ENCODE measurements at places on chromosomes 16 and 17.
A peak's percentile ranks its signal among the peaks of the same experiment; 100 is the strongest.

GRCh38 chr17:82845163-82845807 lies 5.5 kb upstream of the ZNF750 start:
- no peak for DNase-seq

- DNase-seq, result no peak
Measured at GRCh38 chr17:3590231-3590630, 19.0 kb downstream of the TRPV1 start.

GRCh38 chr17:37848690-37849616 lies 75.3 kb upstream of the TBC1D3K start:
- DNase-seq, result peak; percentile 74

- no peak for DNase-seq
Measured at GRCh38 chr17:80737106-80738019, 192.7 kb downstream of the RPTOR start.

GRCh38 chr16:4942481-4942880 lies 5.5 kb upstream of the PPL start:
- no peak for DNase-seq

DNA sequence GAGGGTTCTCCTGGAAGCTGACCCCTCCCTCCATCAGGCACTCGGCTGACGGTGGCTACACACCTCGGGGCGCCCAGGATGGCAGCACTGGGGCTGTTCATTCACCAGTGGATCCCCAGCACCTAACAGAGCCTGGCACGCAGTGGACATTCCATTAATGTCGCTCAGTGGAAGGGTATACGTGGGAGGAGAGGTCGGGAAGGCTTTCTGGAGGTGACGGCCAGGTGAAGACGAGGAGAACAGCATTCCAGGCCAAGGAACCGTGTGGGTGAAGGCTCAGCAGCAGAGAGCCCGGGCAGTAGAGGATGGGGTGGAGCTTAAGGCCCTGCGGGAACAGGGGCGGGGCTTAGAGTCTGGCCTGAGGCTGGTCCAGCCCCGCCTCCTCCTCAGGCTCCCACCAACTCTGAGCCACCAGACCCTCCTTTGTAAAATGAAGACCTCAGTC lies 2.5 kb upstream of the HS3ST6 start:
- no peak for DNase-seq

- no peak for DNase-seq
Measured at GRCh38 chr17:8477715-8478441, 42.2 kb downstream of the NDEL1 start.

- DNase-seq, result no peak
Measured at GRCh38 chr16:287298-287811, 4.4 kb downstream of the PDIA2 start.

DNA sequence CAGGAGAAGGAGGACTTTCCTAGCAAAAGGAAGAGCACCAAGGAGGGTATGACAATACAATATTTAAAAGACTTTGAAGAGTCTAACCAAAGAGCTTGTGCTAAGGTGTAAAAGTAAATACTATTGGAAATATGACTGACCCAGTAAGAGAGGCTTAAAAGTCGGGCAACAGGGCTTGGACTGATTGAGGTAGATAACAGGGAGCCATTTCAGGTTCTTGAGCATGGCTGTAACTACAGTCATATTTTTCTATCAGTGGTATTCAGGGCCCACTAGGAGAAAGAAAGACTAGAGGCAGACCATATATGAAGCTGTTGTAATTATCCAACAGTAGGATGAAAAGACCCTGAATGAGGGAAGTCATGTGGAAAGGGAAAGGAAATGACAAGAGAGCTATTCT lies 62.3 kb downstream of the SMURF2 start:
- no peak for DNase-seq

GRCh38 chr16:10262377-10263132 lies 80.3 kb upstream of the GRIN2A start:
- DNase-seq, result no peak

- no peak for DNase-seq
Measured at GRCh38 chr16:19574615-19575014, 19.1 kb downstream of the VPS35L start.

GRCh38 chr16:47459603-47460002 lies 1.3 kb downstream of the ITFG1 start:
- no peak for DNase-seq

DNA sequence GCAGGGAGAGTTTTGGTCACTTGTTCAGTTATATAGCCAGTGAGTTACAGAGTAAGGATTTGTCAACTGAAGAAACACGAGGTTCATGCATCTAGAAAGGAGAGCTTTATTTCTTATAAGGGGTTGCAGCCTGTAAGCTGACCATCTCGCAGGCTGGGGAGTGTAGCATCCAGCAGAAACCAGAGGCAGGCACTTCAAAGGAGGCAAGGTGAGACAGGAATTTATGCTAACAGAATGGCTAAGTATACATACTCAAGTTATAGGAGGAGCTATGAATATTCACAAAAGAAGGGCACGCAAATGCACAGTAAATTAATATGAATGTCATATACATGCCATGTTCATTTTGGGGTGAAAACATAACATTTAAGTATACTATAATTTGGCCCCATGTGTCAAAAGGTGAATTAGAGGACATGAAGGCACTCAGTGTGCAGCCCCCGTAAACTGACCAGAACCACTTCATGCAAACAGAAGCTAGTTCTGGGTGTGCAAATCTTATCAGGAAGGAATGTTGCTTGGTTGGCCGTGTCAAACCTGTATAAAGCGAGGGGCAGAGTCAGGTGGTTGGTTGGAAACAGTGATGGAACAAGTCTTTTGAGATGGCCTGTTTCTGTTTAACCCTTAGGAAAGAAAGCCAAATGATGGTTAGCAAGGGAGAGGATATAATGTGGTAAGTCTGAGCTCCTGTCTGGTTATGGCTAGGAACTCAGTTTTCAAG lies 97.0 kb downstream of the GRIN2A start:
- no peak for DNase-seq

GRCh38 chr16:47284999-47285398 lies 141.3 kb upstream of the NETO2 start:
- DNase-seq, result peak; percentile 37

DNA sequence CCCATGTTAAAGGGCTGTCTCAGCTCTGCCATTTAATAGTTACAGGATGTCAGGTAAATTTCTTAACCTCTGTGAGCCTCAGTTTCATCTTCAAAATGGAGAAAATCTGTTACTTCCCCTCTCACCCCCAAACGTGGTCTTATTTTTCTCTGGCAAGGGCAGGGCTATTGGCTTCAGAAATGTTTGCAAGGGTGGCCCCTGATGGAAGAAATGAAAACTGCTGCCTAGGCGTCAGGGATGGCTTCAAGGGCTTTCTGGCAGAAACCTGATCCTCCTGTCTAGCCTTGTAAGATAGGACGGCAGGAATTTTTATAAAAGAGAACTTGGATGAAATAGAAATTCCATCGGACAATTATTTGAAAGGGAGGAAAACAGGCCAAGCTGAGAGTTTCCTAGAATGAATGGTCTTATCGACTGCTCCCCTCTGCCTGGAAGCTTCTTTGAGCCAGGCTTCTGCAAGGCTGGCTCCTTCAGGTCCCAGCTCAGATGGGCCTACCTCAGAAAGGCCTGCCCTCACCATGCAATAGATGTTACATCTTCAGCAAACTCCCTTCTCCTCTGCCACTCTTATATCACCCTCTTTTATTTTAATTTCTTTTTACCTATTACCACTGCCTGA lies 43.0 kb upstream of the TANGO6 start:
- DNase-seq, result peak; percentile 83

GRCh38 chr17:42841975-42842685 lies 2.2 kb upstream of the AOC2 start:
- no peak for DNase-seq

GRCh38 chr17:70158591-70158990 lies 10.7 kb upstream of the KCNJ2 start:
- no peak for DNase-seq

GRCh38 chr17:48993951-48994350 lies 3.2 kb upstream of the IGF2BP1 start:
- DNase-seq, result no peak

DNA sequence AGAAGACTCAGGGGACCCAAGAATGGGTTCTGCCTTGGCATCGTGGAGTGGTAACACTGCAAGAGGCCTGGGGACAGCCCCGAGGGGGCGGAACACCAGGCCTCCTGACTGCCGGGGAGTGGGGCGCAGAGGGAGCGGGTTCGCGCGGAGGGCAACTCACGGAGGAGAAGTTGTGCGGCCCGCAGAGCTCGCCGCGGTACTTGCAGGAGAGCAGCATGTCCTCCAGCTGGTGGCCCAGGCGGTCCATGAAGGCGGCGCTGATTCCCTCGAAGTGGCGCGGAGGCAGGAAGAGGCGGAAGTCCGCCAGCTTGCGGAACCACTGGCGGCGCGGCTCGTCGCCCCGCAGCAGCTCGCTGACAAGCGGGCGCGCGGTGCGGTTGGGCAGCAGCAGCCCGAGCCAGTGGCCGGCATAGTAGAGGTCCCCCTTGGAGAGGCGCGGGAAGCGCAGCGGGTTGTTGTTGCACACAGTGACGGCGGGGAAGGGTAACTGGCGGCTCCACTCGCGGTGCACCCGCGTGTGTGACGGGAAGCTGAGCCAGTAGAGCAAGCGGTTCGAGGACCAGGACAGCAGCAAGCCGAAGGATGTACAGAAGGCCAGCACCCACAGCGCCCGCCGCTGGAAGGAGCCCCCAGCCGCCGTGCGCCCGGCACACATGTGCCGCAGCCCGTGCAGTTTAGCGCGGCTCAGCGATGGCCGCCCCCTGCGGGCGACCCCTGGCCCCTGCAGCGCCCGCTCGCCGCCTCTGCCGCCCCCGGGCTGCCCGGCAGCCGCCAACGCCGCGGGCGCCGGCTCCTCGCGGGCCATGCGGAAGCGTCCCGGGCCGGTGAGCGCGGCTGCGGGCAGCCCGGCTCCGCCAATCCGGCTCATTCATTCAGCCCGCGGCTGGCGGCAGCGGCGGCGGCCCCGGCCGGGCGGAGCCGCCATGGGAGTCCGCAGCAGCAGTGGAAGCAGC lies 1.6 kb downstream of the ASIC2 start:
- no peak for DNase-seq

DNA sequence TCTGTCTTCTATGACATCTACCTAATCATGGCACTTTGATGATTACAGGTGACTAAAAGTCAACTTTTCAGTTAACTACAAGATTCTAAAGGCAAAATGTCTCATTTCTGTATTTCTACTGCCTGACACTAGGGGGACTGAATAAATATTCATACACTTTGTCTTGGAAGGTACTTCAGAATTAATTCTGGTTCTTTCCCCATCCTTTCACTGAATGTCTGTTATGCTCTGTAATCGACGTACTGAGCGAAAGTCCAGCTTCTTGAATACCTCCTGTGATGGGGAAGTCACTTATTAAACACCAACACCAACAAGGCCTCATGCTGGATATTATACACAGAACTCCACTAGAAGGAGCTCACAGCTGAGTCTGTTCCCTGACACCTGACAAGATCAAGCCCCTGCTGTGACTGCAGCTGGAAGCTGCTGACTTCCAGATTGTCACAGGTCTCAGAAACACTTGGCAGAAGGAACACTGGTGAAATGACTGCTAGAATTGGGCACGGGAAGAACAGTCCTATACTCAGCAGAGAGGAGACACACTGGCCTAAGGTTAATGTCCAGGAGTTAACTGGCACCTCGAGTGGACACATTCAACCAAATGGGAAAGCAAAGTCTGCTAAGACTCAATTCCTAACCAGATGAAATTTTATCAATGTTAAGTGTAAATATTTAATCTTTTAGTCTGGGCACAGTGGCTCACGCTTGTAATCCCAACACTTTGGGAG lies 31.9 kb downstream of the CMC2 start:
- DNase-seq, result no peak

DNA sequence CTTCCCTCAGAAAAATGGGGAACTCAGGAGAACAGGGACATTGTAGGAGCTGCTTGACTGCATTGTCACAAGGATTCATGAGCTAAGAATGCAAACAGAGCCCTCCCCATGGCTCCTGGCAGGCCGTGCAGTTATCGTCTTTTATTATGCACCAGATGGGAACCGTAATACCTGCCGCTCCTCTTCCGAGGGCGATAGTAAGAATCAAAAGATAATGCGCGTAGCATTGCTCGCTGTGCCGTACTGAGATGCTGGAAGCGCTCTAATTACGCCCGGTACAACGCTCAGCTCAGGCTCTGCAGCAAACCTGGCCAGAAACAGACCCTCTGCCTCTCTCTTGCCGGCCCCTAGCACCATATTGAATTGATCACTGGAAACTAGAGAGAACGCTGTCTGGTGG lies 87.1 kb upstream of the PLCG2 start:
- no peak for DNase-seq

- DNase-seq, result no peak
Measured at GRCh38 chr16:89678258-89678657, 8.2 kb upstream of the CDK10 start.

DNA sequence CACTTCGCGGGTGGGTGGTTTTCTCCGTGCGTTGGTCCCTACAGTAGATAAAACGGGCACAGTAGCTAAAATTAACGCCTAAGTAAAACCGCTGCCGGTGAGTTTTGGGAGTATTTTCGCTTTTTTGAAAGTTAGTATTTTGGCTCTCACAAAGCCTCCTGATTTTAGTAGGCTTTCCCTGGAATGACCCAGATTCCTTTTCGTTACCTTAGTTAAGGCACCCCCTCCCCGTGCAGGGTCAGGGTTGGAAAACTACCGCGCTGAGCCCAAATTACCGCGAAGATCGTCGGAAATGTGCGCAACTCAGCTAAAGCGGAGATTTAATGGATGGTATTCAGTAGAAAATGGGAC lies 28.3 kb upstream of the ST6GALNAC1 start:
- no peak for DNase-seq

DNA sequence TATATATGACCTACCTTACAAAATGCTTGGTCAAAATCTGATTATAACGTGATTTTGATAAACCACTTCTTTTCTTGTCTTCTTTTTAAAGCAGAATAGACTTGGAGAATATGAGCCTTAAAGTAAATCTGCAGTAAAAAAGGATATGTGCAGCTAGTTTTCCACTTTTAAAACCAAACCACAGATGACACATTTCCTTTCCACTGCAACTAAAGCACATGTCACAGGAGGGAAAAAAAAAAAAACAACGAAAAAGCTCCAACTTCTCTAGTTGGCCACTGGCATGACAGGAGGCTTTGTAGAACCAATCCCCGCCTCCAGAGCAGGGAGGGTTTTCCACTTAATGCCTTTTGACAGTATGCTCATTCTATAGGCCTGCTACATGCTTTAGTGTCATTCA lies at the start of gene EVI2A:
Gene EVI2A, minus strand, starts transcription at position 142 of the 400 bp plus-strand sequence. CDS start 2,609 bp downstream, outside the sequence.
- DNase-seq, result peak; percentile 80

DNA sequence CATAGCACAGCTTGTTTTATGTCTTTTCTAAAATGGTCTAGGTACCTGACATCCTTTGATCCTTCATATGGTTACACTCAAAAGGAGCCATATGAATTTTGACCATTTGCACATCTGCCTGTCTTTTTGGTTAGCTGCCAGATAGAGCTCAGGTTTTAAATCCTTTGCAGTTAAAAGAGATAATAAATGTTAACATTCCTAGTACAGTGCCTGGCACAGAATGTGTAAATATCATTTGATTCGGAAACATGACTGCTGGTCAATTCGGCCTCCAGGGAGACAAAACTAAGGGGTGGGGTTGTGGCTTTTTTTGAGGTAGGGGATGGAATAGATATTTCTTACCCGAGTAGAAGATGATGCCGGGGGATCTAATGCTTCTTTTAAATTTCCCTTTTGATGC lies 64.2 kb downstream of the FTO start:
- peak; percentile 48 for DNase-seq

Data from MCF 10A (cell line).